ENCODE measurements at places on chromosomes 3 and 15.

DNA sequence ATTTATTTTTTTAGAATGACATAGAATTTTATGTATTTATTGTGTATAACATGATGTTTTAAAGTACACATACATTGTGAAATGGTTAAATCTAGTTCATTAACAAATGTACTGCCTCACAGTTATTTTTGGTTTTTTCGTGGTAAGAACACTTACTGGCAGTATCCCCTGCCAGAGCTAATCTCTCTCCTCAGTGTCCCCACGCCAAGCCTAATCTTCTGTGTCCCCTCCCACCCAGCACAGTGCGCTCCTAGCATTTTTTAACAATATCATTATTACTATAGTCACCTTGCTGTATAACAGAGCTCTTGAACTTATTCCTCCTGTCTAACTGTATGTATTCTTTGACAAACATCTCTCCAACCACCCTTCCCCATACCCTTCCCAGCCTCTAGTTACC, 333.2 kb downstream of the GABRB3 start:
- peaks cover 3% of the 10 kb centered on the region for H3K27me3 ChIP-seq
- H3K27ac ChIP-seq, result no peak overlapping the region
- DNase-seq, result no peak
- H3K4me3 ChIP-seq, result no peak overlapping the region
- H3K36me3 ChIP-seq, result no peaks in the 10 kb centered on the region

DNA sequence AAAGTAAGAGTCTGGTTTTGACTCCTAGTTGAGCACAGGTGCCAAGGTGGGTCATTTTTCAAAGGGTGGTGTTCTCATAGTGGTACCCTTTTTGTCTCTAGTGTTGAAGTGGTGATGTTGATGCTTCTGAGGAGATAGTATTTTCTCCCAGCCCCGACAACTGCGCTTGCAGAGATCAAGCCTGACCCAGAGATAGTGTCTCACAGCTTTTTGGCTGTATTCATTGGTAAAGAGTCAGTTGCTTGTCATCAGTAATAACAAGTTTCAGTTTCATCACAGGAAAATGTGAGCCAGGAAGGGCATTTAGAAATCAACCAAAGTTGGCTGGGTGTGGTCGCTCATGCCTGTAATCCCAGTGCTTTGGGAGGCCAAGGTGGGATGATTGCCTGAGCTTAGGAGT, 139.3 kb downstream of the NFKBIZ start:
- no peaks in the 10 kb centered on the region for H3K27me3 ChIP-seq
- H3K4me3 ChIP-seq, result no peak overlapping the region
- H3K4me1 ChIP-seq, result no peaks in the 10 kb centered on the region

DNA sequence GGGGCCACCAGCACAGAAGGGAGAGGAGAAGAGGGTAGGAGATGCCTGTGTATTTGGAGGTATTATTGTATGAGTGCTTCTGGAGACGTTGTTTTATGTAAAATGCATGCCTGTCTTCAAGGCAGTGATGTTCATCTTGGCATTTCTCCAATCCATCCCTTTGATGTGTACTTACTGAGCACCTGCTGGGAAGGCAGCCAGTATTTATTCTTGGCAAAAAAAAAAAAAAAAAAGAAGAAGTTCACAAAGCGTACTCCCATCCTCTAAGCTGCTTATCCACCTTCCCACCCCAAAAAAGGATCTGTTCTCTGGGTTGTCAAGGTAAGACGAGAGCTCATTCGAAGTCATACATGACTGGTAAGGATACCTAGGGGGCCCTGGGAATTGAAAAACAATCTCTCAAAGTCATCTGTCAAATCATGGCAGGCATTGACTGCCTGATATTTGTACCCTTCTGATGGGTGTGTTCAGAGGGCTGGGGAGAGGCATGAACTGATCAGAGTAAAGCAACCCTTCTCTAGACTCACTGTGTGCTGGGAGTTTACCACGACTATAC, 30.0 kb upstream of the SLC6A1 start:
- no peak overlapping the region for H3K4me3 ChIP-seq
- no peak for DNase-seq
- no peak overlapping the region for H3K27ac ChIP-seq
- H3K4me1 ChIP-seq, result no peaks in the 10 kb centered on the region

DNA sequence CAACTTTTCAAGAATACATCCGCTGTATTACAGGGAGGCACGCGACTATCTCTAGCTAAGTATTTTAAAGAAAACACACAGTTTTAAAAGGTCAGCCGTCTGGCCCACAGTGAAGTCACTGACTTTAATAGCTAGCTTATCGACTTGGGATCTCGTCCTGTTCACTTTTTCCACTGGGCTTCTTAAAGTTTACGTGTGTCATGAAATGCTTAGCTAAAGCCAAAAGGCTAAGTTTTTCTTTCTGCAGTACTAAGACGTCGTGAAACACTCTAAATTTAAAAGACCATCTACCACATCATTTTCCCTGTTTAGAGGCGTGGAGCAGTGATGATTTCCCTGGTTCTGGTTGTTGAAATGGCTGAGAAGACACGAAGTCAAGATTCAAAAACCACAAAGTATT, 27.1 kb downstream of the LRIG1 start:
- H3K4me1 ChIP-seq, result peaks cover 7% of the 10 kb centered on the region
- H3K36me3 ChIP-seq, result peaks cover 3% of the 10 kb centered on the region
- no peak overlapping the region for H3K27ac ChIP-seq
- no peak overlapping the region for H3K4me3 ChIP-seq
- DNase-seq, result no peak
- H3K27me3 ChIP-seq, result no peaks in the 10 kb centered on the region

GRCh38 chr3:135272026-135272669, 477.1 kb downstream of the EPHB1 start:
- H3K27ac ChIP-seq, result no peak overlapping the region
- no peaks in the 10 kb centered on the region for H3K4me1 ChIP-seq
- no peak for DNase-seq
- H3K27me3 ChIP-seq, result no peaks in the 10 kb centered on the region

GRCh38 chr3:134623615-134624245, 27.1 kb downstream of the KY start:
- no peaks in the 10 kb centered on the region for H3K36me3 ChIP-seq
- peaks cover 5% of the 10 kb centered on the region for H3K4me1 ChIP-seq
- H3K4me3 ChIP-seq, result no peak overlapping the region
- no peak for DNase-seq
- peaks cover 9% of the 10 kb centered on the region for H3K27me3 ChIP-seq

All from endothelial cell (in vitro differentiated cells).